Stimulated activated CD4-positive, alpha-beta T cell treated with anti-CD3 and anti-CD28 coated beads, Interleukin-1b, Interleukin-23, amount 100 ng/mL, for 1 hour (primary cell): ENCODE measurements at places on chromosomes 16 and 17.

GRCh38 chr16:66087308-66087707, 279.2 kb upstream of the CDH5 start:
- no peak for DNase-seq

- DNase-seq: no peak
Observed at GRCh38 chr17:76988796-76989195, 120.6 kb downstream of the MGAT5B start.

DNA sequence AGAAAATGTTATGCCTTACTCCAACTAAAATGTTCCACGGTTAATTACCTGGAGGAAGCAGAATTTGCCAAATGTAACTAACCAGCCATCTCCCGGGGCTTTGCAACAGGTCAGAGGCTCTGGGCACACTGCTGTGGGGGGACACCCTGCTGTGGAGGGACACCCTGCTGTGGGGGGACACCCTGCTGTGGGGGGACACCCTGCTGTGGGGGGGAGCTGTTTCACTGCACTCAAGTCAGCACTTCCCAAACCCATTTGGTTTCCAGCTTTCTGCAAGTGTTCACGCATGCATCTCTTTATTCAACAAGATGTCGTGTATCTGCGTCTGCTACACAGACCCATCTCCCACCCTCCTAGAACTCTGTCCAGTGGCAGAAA, 239.5 kb downstream of the C16orf95 start:
- no peak for DNase-seq

DNA sequence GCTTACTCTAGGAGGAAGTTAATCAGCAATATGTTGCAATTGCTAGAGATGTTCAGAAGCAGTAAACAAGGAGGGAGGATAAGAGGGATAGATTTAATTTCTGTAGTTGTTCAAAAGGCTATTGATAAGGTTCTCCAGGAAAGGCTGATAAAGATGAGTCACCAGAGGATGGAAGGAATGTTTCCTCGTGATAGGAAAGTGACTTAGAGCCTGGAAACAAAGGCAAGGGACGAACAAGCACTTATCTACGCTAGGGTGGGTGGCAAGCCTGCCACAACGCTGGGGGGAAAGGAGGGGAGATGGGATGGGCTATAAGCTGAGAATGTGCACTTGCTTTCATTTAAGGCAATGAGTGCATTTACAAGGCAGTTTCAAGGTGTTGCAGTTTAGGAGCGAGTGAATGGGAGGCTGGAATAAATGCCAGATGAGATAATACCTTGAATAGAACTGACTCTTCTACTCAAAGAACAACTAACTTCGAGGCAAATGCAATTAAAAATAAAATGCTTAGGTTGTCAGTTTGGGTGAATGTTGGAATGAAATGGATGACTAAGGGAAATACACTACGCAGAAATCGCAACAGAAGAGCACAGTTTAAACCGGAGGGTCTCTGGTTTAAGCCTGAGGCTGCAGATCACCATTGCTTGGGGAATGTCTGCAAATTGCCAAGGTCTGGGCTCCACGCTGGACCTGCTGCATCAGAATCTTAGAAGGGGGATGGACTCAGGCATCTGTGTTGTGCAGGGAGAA, 76.0 kb upstream of the RBBP6 start:
- DNase-seq: no peak

- no peak for DNase-seq
Observed at GRCh38 chr16:24758373-24758772, 28.9 kb downstream of the TNRC6A start.

GRCh38 chr17:1970843-1971384, 54.2 kb downstream of the RTN4RL1 start:
- DNase-seq: no peak

GRCh38 chr16:9801651-9802050, 380.6 kb downstream of the GRIN2A start:
- no peak for DNase-seq

GRCh38 chr17:49000943-49001342, 3.8 kb downstream of the IGF2BP1 start:
- DNase-seq: no peak

DNA sequence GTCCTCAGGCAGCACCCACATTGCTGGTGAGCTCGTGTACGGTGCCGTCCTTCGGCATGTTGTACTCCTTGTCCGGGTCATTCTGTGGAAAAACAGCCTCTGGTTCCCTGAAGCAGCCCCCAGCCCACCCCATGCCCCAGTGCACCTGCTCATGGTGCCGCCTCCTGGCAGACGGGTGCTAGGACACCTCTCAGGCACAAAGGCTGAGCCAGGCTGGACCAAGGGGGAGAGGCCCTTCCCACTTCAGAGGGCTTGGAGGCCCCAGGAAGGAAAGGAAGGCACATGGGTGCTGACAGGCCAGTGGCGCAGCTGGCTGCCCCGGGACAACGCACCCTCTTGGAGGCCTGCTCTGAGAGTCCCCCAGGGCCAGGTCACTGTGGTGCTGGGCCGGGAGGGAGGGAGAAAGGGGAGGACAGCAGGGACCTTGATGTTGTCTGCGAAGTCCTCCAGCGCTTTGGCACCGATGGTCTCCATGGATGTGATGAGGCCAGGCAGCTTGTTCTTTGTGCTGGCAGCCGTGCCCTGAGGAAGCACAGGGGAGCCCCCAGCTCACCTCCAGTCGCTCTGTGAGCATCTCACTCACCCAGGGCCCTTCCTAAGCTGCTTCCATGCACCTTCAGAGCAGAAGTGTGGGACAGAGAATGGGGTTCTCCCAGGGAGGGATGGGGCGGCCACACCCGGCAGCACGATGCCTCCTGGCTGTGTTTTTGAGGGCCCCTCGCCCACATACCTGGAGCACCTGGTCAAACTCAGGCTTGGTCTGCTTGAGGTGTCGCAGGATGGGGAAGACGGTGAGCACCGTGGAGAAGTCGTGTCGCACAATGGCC, 9.3 kb downstream of the ZACN start:
- no peak for DNase-seq

DNA sequence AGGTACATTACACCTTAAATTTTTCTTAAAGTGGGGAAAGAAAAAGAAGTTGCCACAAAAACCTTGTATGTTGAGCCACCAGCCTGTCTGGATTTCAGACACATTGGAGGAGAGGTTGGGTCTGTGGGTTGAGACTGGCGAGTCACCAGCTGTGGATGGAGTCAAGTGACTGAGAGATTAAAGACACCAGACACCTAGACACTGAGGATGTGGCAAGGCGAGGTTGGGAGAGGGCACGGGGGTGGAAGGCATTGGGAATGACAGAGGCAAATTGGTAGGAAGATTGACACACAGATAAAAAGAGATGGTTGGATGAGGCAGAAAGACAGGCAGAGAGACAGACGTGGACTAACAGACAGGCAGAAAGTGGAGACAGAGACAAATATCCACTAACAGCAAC, 49.6 kb downstream of the KCNJ12 start:
- no peak for DNase-seq

DNA sequence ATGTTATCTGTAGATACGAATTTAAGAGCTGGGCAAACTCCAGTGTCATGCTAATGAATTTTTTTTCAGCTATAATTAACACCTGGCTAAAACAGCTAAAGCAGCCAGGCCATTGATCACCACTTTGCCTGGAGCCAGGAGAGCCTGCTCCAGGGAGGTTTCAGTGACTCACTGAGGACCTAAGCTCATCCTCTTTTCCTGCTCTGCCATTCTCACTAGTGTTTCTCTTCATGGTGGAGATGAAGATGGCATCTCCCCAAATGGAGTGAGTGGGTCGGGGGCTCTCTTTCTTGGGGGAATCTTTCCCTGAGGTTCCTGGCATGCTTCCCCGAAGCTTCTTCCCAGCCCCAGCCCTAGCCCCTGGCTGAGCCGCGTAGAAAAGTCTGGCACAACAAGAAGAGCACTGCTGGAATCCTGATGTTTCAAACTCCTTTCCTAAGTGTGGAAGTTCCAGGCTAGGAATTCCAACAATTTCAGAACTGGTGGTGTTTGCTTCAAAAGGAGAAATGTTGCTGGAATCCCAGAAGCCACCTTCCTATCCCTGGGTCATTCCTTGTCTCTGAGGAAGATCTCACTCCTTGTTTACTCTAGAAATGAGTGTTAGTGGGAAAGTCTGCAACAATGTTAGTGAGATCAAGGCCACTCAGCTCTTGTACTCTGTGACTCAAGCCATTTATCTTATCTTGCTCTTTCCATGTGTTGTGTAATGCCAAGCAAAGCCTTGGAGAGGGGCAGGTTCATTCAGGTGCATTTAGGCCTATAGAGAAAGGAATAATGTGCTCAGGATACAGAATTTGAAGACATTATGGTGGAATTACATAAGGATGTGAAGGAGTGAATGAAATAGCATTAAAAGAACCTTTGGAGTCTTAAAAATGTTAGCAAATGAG, 26.0 kb upstream of the B4GALNT2 start:
- DNase-seq: no peak

GRCh38 chr16:11093572-11094074, 149.3 kb downstream of the CLEC16A start:
- DNase-seq: no peak

DNA sequence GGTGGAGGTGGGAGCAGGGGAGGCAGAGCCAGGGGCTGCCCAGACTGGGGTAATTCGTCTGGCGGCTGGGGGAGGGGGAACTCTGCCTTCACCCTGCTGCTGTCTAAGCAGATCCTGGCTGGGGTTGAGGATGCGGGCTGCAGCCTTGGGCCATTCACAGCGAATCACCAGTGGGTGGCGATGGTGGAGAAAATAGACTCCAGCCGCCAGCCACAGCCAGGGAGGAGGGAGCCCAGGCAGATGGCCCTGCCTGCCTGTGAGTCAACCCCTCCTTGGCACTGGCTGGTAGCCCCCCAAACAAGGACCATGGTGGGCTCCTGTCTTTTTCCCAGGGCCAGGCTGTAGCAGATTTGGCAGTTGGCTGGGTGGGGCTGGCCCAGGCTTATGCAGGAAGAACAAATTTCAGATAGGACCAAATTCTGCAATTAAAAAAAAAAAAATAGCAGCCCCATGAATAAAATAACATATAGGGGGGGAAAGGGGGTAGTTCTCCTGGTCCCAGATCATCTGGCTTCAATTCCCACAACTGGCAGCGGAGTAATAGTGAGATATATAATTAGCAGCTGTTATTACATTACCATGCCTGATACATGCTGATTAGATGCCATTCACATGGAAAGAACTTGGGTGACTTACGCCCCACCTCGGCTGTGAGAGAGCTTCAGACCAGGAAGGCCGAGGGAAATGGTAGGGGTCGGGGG, 41.5 kb upstream of the CDH5 start:
- no peak for DNase-seq

DNA sequence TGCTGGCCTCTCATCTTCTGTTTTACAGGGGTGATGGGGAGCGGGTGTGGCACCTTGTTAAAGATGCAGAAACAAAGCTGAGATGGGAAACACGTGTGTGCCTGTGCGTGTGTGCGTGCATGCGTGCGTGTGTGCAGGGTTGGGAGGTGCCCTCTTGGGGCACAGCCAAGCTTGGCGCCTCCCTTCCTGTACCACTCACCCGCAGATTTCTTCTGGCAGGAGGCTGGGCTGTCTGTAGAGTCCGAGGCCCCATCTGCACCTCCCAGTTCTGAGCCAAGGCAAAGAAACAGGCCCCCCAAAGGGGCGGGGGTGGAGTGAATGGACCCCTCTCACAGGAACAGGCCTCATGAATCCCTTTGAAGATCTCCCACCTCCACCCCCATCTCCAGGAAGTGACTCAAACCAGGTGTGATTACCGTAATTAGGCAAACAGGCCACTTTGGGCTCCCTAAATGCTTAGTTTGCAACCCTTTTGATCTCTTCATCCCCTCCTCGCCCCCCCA, 20.9 kb downstream of the TNS4 start:
- DNase-seq: peak; percentile 61

DNA sequence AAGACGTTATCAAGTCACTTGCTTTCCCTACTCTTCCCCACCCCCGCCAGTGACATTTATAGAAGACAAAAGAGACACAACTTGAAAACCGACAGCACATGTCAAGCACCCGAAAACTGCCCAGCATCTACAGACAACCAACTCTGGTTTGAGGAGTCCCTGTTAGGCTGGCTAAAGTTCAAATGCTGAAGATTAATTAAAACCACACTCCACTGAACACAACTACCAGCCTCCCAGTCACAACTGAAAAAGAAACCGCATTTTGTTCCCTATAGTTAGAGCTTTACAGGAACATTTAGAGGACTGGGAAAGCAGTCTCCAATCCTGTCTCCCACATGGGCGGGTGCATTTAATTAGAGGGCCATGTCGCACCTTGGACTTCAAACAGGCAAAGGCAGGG, 73.0 kb upstream of the COX10 start:
- DNase-seq: no peak
